Mucosa of gallbladder (tissue), 1 donor: ENCODE measurements at places on chromosomes 3 and 15.

DNA sequence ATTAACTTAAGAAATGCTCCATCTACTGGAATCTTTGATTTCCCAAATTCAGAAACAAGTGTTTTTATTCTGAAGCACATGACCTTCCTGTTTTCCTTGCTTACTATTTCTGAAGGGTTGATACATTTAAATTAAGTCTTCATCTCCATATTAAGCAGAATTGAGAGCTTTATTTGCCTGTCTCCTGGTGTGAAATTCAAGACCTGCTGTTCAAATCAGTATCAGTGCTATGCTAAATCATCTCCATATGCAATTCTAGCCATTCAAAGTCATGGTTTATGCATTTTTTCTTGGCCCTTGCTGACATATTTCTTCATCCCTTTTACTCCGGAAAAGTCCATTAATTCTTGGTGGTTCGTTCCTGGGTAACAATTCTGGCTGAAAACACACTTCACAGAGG lies 195.4 kb downstream of the ATP8B4 start:
- no peak for DNase-seq

- no peak for DNase-seq
Measured at GRCh38 chr3:16739541-16740105, 134.4 kb upstream of the DAZL start.

DNA sequence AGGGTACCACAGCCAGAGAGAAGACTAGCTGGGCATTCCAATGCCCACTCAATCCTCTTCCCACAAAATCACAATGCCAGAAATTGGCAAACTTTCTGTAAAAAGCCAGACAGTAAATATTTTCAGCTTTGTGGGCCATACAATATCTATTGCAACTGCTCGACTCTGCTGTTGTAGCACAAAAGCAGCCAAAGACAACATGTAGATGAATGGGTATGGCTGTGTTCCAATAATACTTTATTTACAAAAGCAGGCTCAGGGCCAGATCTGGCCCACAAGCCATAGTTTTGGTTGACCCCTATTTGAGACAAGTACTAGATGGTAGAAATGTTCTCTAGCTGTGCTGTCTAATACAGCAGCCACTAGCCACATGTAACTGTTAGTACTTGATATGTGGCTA lies 330.9 kb downstream of the ERC2 start:
- DNase-seq, result no peak

GRCh38 chr15:90871716-90872485 lies 3.5 kb downstream of the FURIN start:
- DNase-seq, result no peak

- peak; percentile 49 for DNase-seq
Measured at GRCh38 chr3:30124435-30125370, 481.7 kb upstream of the TGFBR2 start.

- no peak for DNase-seq
Measured at GRCh38 chr3:100368441-100368840, 32.4 kb downstream of the TOMM70 start.

DNA sequence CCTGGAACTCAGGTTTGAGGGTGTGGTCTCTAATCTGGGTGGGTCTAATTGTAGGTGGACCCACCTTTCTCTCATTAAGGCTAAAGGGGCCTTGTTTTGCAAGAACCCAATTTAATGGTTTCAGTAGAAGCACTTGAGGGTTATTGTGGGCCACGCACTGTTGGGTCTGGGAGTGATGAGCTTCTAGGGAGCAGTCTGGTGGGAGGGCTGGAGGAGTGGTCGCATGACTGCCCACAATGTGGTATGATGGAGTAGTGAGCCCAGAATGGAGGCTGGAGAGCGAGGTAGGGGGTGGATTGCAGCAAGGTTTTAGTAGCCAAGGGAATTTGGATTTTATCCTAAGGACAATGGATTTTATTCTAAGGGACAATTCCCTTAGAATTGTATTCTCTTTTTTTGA lies 2.7 kb downstream of the TATDN2 start:
- no peak for DNase-seq

DNA sequence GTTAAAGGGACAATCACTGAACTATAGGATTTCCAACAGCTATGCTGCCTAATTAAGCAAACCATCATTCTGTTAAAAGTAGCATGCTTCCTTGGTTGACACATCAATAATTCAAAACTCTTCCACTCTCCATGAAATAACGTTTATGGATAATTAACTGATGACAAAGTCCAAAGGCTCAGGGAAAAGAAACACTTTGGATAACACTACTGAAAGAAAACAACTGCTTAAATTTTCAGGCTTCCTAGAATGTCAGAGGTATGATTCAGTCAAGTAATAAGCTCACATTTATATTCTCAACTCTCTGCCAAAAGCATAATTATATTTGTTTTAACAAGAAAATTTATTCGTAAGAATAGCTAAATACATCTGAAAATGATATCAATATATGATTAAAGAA lies 49.6 kb downstream of the WDR72 start:
- DNase-seq, result no peak

DNA sequence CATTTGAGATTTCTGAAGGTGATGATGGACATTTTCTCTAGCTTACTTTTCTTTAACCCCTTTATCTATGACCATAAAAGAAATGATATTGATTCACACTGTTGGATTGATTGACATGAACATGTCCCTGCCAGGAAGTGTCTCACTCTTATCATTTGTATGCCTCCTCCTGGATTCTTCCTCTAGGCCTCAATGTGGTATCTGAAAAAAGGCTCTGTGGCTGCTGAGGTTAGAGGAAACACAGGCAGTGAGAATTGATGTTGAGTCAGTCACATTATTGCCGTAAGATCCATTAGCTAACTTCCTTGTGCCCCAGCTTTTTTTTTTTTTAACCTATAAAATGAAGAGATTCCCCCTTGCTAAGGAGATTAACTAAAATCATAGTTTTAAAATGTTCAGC lies 8.0 kb upstream of the THRB start:
- DNase-seq, result no peak

GRCh38 chr15:41936649-41937567 lies 35.4 kb downstream of the EHD4 start:
- peak; percentile 31 for DNase-seq

GRCh38 chr15:31559786-31560185 lies 233.2 kb downstream of the KLF13 start:
- DNase-seq, result no peak
